ENCODE measurements at places on chromosomes 3 and 15.

GRCh38 chr3:58340594-58341244, 8.0 kb downstream of the PXK start:
- no peak for DNase-seq

- peak; percentile 38 for DNase-seq
Observed at GRCh38 chr3:47324278-47324865, 41.6 kb downstream of the KLHL18 start.

GRCh38 chr3:31946484-31947081, 34.5 kb downstream of the OSBPL10 start:
- DNase-seq = no peak

DNA sequence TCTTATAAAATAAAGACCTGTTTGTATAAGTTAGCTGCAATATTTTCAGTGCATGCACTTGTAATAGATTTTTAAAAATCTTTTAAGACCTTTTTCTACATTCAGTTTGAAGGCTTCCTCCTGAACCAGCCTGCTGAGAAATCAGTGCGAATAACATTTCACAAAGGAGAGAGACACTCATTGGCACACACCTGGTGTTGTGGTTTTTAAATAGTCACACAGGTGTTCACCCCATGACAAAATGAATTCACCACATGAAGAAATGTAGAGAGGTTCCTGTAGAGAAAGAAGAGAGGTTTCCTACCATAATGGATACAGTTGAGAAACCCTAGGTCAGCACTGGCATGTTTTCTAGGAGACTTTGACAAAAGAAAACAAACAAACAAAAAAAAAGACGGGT, 237.3 kb downstream of the CNTN6 start:
- no peak for DNase-seq

DNA sequence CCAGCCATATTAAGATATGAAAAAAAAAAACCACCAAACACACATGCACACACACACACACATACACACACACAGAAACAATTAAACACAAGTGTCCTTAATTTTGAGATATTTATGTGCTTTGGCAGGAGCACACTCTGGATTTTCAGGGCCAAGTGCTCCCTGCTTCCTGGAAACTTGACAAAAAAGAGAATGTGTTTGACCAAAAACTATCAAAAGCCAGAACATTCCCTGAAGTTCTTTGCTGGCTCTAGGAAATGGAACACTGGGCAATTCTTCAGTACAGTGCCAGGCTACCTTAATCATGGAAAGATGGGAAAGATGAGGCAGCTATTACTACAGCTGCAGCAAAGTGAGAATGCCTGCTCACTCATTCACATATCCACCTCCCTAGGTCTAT, 44.6 kb downstream of the P3H2 start:
- DNase-seq = no peak

DNA sequence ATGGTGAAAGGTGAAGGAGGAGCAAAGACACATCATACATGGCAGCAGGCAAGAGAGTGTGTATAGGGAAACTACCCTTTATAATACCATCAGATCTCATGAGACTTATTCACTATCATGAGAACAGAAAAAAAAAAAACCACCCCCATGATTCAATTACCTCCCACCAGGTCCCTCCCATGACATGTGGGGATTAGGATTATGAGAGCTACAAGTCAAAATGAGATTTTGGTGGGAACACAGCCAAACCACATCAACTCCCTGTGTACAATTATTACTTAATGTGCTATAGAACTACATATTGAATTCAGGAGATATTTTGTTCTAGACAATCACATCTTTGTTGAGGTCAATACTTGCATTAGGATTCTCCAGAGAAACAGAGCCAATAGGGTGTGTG, 313.4 kb downstream of the CNTN6 start:
- DNase-seq = no peak

DNA sequence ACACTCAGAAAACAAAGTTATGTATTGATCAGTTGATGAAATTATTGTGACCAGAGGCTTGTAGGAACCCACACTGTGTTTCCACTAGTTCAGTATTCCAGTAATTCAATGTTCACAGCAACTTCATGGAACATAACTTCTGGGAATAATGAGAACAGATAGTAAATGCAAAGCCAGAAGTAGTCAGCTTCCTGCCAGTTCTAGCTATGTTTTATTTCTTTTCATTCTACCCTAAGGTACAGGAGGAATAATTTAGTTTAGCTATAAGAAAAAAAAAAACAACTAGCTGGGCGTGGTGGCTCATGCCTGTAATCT, 48.6 kb downstream of the ARHGEF26 start:
- DNase-seq = no peak

DNA sequence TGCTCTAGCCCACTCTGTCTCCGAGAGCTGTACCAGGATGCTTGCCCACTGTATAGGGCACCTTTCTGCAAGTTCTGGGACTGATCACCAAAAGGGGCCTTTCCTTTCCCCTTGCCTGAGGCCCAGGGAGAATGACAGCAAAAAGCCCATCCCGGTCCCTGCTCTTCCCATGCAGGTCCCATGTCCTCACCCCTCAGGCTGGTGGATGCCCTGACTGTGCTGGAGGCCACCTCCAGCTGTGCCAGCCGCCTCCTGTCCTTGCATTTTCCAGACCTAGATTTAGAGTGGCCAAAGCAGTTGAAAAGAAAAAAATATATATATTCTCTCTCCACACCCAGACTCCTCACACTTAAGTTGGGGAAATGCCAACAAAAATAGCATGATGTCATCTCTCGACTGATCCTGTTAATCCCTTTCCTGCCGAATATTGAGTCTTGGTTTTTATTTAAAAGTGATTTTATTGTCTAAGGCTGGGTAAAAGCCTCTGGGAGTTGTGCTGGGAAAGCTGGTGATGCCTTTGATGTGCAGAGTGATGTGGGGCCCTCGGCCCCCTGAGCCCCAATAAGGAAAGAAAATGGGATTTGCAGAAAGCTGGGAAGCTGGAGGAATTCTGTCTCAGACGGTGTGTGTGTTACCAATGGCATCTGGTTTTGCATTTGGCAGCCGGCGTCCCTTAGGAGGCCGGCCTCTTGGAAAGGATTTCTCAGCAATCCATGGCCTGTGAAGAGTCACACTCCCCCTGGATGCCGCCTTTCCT, 29.3 kb upstream of the TPM1 start:
- no peak for DNase-seq

DNA sequence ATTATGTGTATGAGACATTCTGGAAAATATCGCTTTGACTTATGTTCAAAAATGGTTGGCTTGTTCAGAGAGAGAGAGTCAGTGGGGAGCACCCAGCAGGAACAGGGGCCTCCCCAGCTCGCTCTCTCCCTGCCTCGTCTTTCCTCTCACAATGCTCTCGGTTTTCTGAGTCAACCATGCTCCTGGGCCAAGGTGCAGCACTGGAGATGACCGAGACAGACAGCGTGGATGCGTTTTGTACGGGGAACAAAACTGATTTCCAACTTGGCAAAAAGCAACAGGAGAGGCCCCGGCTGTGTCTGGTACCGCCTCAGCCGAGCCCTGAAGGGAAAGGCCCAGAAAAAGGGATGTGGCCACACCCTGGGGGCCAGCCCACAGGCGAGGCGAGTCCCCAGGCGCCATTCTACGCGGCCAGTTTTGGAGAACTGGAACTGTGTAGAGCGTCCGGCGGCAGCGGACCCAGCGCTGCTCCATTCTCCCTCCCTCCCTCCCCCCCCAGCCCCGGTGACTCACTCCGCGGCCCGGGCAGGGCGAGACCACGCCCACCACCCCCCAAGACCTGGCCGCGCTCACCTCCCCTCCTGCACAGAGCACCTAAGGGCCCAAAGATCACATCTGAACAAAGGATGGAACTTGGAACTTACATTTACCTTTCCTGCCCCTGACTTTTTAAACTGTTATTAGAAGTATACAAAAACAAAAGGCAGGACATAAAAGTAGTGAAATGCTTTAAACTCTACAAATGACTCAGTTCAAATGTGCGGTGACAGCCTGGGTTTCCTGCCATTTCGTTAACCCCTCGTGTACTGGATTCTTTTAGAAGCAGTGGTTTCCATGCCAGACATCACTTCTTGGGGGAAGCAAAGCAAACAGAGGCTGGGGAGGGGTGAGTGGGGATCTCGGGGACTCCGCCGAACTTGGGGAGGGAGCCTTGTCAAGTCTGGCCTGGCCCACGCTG, 12.7 kb downstream of the ATP10A start:
- DNase-seq = peak; percentile 61

DNA sequence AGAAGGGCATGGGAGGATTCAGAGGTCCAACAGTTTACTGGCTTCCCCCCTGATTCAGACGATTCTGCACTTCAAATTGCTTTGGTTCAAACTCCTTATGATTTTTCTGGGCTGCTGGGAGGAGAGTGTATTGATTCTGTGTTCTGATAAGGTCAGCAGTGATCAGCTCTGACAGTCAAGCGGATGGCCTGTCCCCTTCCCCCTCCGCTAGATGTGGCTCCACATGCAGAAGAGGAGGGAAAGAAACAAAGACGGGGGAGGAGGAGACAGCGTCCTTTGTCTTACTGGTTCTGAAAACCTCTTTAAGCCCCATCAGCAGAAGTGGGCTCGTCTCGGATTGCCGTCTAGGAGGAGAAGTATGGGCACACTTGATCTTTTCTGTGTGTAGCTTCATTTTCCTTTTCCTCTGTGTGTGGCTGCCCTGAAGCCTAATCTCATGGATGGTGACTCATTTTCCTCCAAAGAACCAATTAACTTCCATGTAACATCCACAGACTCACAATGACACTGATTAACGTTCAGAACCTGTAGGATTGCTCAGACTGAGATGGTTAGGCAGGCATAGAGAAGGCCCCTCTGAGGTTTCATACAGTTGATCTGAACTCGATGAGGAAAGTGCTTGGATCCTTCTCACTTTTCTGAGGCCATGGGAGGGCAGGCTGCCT, 162.4 kb upstream of the PPP2R3A start:
- DNase-seq = no peak

DNA sequence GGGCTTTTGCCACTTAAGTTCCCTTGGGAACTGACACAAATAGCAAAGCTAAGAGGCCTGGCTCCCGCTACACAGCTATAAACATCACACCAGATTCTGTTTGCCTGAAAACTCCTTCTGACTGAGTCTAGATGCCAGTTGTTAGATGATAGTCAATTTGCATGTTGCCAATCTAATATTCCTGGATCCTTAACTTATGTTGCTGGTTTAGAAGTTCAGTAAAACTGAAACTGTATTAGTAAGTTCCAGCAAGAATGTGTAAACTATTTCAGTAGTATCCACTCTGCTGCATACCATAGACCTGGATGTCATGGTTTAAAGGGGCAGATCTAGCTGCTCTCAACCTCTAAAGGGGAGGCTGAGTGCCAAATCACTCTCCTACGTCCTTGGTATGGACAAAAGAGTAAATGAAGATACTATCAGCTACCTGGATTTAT, 27.1 kb upstream of the LACTB start:
- DNase-seq = no peak

GRCh38 chr15:101613130-101614000, 38.8 kb downstream of the TM2D3 start:
- DNase-seq = no peak

DNA sequence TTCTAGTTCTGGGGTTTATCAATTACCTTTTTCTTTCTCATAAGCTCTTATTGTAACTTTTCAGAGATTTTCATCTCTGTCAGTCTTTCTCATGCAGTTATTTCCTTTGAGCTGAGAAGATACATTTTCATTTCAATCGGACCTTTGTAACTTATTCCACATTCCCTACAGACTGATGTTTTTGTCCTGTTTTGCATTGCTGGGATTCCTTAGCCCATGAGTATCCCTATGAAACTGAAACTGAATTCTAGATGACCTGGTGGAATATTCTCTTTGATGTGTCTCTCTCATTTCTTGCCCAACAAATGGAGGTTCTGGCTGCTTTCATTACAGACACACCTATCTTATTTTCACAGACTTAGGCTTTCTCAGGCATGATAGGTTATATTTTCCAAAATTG, 10.5 kb upstream of the EPHA6 start:
- no peak for DNase-seq

DNA sequence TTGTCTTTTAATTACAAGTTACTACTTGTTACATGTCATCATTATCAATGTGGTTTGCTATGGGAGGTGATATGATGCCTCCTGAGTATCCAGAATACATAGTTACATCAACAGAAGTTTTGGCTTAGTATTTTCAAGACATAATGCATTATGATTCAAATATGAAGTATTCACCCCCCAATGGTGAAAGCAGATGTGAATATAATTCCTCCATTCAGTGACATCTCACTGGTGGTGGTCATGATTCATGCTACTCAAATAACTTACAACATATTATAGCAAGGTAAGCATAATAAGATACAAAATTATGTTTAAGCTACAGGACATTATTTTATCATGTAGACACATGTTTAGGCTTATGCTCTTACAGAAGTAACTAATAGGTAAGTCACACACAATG, 34.9 kb upstream of the TTBK2 start:
- DNase-seq = no peak

DNA sequence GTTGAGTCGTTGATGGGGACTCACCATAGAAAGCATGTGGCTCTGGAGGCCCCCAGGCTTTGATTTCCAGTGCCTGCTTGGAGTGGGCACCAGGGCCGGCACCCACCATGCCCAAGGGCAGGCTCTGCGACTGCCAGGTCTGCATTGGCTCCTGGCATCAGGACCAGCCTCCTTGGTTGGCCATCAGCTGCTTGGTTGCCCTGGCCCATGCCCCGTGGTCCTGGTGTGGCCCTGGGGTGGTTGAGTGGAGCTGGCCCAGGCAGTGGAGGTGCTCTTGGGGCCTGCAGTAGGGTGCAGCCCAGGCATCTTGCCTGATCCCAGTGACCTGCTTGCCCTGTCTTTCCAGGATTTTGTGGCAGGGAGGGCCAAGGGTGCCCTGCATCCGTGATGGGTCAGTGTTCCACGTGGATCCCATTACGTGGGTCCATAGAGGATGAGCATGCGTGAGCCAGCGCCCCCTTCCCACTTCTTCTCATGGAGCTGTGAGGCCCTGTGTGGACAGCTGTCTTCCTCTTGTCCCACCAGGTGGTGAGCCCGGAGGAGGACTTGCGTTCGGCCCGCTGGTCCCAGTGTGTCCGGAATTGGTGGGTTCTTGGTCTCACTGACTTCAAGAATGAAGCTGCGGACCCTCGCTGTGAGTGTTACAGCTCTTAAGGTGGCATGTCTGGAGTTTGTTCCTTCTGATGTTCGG, 187.0 kb downstream of the UBE3A start:
- no peak for DNase-seq

GRCh38 chr3:149706905-149707304, 45.4 kb downstream of the COMMD2 start:
- DNase-seq = no peak

DNA sequence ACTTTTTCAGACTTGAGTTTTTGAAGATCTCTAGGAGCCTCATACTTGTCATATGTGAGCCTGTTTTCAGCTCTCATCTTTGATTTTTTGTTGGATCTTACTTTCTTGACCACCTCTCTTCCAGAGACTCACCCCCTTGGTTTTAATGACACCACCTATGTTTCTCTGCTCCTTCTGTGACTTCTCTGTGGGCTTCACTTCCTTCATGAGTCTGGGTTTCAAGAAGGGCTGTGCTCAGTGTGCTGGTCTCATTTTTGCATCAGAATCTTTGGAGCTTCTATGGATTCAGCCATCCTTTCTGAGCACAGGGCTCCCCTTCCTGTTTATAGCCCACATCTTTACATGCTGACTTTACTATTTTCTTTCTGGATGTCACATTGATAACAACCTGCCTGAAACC, 17.7 kb downstream of the PPM1L start:
- no peak for DNase-seq

Data from activated T-cell treated with anti-CD3 and anti-CD28 coated beads for 4 hours (primary cell).